Left kidney (tissue), 8 donors: ENCODE measurements at places on chromosomes 7 and 10.
A peak's percentile ranks its signal among the peaks of the same experiment; 100 is the strongest.

DNA sequence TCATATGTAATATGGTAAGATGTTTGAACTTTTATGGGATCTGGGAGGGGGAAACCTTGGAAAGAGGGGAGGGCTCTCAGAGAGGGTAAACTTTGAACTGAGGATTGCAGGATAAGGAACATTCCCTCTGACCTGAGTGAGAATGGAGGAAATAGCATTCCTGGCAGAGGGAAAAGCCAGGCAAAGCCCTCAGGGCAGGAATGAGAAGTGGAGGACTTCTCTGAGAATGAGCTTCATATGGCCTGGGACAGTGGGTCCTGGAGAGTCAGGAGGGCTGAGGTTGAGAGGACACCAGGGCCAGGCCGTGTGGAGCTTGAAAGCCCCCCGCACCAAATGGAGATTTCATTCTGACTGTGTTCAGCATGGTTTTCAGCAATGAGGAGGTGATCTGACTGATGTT is 34.2 kb downstream of the NPVF start:
- DNase-seq: no peak

- DNase-seq: no peak
Measured at GRCh38 chr7:2116989-2117591, 115.7 kb downstream of the MAD1L1 start.

DNA sequence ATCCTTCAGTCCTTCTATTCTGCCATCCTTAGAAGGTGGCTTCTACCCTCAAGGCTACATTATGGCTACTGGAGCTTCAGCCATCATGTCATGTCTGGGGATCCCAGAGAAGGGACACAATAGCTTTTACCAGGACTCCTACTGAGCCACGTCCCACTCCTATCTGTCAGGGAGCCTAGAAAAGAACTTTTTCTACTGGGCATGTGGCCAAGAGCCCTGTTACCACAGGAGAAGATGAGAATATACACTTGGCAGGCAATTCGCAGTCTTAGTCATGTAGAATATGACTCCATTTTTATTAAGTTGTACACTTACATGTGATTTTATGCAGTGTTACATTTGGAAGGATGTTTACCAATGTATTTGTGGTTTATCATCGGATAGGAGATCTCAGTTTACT is 64.6 kb upstream of the KCNMA1 start:
- DNase-seq: no peak

DNA sequence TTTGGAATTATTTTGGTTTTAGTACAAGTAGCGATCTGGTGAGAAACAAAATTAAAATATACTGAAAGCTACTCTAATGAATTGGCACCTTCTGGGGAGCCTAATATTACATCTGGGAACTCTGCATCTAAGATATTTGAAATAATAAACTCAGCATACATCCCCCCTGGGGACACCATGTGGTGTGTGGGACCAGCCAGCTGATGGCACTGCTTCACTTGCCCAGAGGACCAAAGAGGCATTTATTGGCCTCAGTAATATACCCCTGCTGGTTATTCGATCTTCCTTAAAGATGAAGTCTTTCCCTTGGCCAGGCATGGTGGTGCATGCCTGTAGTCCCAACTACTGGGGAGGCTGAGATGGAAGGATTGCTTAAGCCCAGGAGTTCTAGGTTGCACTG is 195.1 kb upstream of the AUTS2 start:
- DNase-seq: no peak

GRCh38 chr7:44145969-44146911 is 5.1 kb upstream of the MYL7 start:
- peak; percentile 70 for DNase-seq

DNA sequence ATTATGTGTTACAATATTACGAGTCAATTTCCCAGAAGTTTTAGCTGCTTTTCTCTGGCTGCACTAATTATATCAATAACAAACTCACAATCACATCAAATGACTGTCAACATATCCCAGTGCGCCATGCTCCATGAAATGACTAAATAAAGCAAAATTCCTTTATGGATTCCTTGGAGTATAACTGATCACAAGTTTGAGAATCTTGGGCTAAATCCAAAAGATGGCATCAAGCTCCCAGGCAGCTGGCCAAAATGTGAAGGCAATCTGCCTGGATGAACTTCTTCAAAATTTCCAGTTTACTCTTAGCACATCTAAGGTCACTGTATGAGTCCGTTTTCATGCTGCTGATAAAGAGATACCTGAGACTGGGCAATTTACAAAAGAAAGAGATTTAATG is 210.8 kb downstream of the CCSER2 start:
- no peak for DNase-seq

DNA sequence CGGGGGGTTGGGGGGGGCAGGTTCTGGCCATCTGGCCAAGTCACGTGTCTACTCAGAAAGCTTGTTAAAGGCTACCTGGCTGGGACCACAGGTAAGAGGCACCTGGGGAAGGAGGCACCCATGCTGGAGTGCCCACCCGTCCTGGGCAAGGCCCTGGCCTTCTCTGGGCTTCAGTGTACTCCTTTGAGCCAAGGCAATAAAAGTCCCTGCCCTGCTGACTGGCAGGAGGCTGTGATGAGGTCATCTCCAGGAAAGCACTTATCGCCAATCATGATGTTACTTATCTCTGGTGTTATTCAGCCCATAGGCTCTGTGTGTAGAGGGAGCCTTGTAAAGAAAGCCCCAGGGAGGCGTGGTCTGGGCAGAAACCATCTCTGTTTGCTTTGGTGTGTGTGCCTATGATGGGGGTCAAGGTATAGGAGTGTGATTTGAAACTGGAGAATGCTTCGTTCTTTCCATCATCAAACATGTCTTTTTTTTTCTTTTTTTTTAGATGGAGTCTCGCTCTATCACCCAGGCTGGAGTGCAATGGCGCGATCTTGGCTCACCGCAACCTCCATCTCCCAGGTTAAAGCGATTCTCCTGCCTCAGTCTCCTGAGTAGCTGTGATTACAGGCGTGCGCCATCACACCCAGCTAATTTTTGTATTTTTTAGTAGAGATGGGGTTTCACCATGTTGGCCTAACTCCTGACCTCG is 2.5 kb upstream of the CLDN4 start:
- no peak for DNase-seq

DNA sequence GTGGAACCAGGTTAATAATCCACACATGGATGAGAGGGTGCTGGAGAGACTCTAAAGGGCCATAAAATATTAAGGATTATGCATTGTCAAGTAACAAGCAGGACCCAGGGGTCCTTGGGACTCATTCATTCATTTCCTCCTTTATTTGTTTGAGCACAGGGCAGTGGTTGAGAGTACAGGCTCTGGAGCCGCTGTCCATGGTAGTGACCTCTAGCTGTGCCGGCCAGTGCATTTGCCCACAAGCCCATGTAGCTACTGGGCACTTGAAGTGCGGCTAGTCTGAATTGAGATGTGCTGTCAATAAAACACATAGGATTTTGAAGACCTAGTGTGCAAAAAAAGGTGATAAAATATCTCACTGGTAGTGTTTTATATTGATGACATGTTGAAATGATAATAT is 137.6 kb downstream of the C10orf105 start:
- DNase-seq: no peak

DNA sequence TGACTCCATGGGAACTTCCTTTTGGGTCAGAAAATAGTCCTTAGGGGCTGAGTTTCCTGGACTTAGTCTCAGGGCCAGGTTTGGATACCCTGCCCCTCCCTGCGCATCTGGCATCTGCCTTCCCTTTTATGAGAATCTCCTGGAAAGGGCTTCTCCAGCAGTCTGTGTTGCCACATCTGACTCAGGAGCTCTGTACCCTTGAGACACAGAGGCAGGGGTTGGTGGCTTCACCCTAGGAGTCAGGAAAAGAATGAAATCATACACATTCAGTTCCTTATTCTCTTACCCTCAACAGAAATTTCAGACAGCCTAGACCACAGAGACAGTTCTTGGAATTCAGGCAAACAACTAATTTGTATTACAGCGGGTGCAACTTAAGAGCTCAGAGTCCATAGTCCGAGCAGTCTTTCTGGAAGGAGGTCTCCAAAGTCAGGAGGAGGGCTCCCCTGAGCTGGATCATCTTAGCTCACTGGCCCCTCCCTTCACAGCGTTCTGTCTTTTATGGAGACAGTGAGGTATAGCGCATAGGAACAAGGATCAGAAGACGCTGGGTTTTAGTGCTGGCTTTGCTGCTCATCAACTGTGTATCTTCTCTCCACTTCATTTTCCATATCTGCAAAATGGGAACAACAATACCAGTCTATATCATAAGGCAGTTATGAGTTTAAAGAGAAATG is 3.0 kb upstream of the PLAU start:
- DNase-seq: no peak

DNA sequence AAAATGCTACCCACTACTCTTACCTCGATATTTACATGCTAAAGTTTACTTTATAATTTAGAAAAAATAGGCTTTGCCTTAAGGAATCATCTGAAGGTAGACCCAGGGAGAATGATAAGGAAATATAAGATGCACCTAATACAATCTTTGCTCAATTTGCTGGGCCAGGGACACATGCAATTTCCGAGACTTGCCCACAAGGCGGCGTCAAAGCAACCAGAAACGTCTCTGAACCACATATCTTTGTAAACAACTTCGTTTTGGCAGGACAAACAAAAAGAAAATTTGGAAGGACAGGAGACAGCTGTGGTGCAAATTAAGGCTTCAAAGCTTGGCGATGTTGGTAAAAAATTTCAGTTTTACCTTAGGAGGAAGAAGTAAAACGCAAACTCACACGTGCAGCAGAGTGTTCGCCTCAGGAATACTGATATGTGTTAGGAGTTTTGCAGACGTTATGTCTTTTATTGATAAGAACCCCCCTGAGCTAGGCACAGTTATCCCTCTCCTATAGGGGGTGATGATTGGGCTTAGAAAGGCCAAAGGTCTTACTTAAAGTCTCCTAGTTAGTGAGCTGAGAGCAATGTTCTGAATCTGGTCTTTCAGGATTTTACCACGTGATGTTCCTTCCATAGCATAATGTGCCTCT is 134.3 kb downstream of the PRKCQ start:
- DNase-seq: no peak
